ENCODE measurements at places on chromosomes 5 and 9.
A peak's percentile ranks its signal among the peaks of the same experiment; 100 is the strongest.

DNA sequence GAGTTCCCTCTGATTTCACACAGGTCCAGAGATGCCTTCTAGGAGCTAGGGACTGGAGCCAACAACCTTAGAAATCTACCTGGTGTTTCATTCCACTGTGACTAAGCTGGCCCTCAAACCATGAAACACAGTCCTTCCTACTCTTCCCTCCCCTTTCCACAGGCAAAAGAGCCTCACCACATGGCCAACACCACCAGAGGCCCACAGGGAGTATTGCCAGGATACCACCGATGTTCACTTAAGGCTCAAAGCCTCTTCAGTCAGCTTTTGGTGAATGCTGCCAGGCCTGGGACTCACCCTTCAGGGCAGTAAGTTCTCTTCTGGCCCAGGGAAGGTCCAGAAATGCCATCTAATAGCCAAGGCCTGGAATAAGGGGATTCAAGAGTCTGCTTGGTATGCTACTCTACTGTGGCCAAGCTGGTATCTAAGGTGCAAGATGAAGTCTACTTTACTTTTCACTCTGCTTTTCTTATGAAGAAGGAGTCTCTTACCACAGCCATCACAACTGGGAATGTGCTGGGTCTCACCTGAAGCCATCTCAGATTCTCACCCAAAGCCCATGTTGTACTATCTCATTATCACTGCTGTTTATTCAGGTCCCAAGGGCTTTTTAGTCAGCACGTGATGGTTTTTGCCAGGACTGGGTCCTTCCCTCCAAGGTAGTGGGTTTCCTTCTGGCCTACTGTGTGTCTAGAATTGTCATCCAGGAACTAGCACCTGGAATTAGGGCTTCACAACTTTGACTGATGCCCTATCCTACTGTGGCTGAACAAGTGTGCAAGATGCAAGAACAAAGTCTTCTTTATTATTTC is 1018.4 kb downstream of the TAF11L14 start:
- no peak for DNase-seq

DNA sequence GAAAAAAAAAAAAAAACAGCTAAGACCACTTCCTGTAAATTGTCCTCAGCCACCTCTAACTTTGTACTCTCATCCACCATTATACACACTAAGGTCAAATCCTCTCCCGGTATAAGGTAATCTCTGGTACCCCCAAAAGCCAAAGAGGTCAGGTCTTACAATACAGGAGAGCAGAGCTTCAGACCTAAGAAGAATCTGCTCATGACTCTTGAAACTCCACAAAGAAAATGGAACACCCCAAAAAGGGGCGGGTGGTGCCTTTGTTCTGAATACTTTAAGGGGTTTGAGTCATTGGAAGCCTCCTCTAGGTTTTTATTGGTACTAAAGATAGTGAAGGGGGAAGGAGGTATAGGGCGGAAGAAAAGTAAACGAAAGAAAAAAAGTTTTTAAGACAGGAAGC is 69.8 kb downstream of the COL15A1 start:
- peak; percentile 14 for DNase-seq

GRCh38 chr5:175681045-175681967 is 23.4 kb downstream of the HRH2 start:
- DNase-seq, result no peak

DNA sequence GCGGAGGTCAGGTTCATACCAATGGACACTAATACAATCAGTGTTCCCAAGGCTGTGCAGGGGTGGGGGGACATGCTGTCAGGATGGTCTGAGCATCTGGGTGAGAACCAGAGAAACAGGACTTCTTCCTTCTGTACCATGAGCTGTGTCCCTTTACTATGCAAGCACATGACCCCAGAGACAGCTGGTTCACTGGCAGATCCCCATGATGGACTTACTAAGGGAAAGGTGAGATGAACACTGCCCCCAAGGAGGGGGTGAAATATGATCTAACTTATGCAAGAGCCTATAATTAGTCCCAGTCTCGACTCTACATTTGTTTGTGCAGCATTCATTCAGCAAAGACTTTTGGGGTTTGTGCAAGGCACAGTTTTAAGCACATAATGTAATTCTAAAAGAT is 91.4 kb downstream of the LIFR start:
- no peak for DNase-seq

- DNase-seq, result no peak
These were observed 93.8 kb upstream of the FAM120A start for GRCh38 chr9:93357649-93358048.

DNA sequence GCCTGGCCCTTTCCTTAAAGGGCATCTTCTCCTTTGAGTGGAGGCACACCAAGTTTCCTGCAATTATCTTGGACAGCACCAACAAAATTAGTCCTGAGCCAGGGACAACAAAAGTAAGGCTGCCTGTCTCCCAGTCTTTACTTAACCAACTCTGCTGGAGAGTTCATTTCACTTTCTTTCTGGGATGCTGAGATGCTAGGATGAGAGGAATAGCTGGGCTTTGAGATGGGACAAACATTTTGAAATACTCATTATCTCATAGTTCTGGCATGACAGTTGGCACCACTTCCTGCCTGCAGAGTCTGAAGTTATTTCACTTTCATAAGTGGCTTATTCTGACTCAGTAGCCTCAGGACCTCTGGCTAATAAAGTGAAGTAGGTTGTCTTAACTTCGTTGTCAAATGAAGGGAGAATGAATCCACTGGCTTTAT is 157.0 kb downstream of the C9orf152 start:
- no peak for DNase-seq

DNA sequence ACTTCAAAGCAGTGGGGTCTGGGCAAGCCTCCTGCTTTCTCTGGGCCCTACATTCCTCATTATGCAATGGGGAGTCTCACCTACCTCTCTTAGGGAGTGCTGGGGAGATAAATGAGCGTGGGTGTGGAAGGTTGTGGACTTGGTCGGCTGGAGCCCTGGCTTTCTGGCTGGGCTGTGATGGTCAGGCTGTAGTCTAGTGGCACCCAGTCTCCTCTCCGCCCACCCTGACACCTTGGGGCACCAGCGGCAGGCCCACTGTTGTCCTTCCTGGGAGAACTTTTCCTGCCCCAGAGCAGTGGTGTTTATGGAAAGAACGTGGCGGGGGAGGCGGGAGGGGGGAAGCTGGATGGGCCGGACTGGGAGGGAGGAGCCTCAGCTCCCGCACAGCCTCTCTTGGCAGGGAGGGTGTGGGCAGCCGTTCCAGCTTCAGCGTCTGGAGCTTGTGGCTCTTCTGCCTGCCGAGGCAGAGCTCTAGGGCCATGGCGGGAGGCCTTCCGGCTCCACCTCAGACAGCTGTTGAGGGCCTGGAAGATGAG is 4.1 kb downstream of the PTGS1 start:
- DNase-seq, result no peak

GRCh38 chr5:135179308-135179980 is 145.4 kb upstream of the PITX1 start:
- DNase-seq, result no peak

DNA sequence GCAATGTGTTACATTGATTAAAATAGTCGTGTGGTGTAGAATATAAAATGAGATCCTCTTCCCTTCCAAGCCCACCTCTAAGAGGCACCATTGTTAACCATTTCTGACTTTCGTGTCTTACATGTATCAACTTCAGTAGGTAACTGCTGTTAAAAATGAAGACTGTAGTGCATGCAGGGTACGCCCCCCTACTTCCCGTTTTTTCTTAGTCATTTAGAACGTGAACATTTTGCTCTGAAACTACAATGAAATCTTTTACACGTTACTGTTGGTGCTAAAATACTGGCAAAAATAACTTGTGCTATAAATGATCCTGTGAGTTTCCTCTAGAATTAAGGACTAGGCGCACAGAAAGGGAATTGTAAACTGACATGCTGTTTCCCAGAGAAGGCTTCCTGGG is 41.5 kb downstream of the WNK2 start:
- no peak for DNase-seq

- no peak for DNase-seq
These were observed 118.3 kb upstream of the BOD1 start for GRCh38 chr5:173734716-173735115.

GRCh38 chr9:89457376-89457855 is 40.5 kb downstream of the SEMA4D start:
- DNase-seq, result no peak

DNA sequence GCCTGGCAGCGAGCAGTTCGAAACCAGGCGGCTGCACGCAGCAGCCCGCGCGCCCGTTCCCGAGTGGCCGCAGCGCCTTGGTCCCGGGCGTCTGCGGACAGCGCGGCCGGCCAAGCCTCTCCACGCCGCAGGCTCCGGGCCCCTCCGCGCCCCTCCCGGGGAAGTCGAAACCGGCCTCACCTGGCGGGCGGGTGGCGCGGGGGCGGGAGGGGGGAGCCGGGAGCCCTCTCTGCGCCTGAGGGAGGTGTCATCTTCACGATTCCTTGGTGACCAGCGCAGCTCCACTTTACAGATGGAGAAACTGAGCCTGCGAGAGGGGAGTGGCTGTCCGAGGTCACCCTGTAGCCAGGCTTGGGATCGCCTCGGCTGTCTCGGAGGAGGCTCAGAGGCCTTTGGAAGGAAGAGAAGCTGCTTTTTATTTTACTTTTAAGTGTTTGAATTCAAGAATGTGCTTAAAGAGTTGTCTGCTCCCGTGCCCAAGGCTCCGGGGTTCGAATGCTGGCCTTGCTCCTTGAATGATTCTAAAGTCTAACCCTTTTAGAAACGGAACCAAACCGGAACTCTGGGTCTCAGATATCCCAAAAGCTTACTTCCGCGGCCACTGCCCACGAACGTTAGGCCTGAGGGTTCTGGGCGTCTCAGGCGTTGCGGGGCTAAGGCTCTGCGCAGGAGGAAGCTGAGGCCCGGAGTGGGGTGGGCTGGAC is 662 bp downstream of the SUSD3 start:
- peak; percentile 50 for DNase-seq

GRCh38 chr9:100213730-100214477 is 114.9 kb downstream of the INVS start:
- DNase-seq, result no peak

- DNase-seq, result no peak
These were observed 4.4 kb downstream of the GDNF start for GRCh38 chr5:37835380-37835973.

- DNase-seq, result no peak
These were observed 18.7 kb upstream of the TGFBR1 start for GRCh38 chr9:99085949-99086948.

DNA sequence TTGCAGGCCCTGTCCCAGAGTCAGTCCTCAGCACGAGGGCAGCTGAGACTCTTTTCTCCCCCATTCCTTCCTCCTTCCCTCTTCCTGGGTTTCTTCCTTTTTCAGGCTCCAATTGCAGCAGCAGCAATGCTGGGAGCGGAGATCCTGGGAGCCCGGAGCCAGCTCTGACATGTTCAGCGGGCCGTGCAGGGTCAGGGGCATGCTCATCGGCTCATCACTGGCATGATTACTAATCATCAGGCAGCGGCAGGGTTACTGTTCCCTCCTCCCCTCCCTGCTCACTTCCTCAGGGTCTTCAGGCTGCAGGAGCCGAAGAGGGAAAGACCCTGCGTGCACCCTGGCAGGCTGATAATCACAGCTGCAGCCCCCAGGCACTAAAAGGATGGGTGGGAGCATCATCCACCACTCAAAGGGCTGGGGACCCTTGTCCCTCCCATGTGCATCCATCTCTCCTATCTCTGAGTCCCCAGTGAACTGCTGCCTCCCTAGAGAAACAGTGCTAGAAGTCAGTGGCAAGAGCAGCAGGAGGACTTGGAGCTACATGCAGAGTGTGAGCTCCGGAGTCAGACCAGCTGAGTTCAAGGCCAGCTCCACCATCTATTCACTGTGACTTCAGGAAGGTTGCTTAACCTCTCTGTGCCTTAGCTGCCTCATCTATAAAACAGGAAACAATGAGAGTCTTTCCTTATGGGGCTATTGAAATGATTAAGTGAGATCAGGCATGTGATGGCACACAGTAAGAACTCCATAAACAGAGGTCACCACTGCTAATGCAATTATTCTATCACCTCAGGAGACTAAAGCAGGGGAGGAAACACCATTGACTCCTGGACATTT is 7.8 kb upstream of the KCNIP1 start:
- DNase-seq, result no peak

GRCh38 chr9:13269589-13270452 is 9.7 kb downstream of the MPDZ start:
- DNase-seq, result no peak

GRCh38 chr9:137739371-137740309 is 120.8 kb downstream of the EHMT1 start:
- DNase-seq, result no peak

GRCh38 chr5:59418808-59419207 is 474.7 kb downstream of the PDE4D start:
- DNase-seq, result no peak

DNA sequence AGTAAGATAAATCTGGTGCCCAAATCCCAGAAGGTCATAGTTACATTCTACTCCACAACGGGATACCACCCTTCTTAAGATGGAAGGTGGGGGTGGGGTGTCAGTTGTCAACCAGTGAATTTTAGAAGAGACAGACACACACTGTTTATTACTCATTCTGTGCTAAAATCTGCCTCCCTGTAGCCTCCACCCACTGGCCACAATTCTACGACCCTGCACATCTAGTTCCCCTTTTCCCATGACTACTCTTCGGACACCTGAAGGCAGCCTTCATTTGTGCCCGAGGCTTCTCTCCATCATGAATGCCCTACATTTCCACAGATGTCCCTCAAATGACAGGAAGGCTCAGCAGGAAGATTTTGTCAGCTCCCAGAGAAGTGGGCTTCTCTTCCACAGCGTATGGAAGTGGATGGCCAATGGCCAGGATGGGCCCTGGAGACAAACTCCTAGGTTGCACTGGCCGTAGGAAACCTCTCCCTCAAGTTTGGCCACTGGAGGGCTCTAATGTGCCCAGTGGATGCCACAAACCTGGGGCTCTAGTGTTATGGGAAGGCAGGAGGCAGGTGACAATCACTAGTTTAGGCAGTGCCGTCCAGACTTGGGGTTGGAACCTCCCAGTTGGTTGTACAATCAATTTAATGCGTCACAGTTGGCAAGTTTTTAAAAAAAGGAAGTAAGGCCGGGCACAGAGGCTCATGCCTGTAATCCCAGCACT is 46.6 kb downstream of the PTPN3 start:
- no peak for DNase-seq

DNA sequence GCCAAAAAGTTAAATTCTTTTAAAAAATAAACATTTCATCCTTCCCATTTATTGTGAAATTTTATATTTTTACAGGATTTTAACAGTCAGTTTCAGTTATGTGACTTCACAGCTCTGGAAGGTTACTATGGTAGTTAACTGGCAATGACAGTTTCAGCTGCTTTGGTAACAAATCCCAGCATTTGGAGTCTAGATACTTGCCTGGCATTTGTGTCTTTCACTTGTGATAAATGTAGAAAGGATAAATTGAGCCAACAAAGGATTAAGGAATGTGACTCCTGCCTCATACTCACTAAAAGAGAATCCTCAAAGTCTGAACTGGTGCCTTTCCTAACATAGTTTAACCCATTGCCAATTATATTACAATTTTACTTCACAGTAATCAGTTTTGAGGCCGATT is 315.5 kb downstream of the FER start:
- no peak for DNase-seq

- no peak for DNase-seq
These were observed 143.8 kb upstream of the VLDLR start for GRCh38 chr9:2477755-2478154.
